HTR-8/SVneo (cell line): ENCODE measurements at places on chromosomes 12 and 14.

DNA sequence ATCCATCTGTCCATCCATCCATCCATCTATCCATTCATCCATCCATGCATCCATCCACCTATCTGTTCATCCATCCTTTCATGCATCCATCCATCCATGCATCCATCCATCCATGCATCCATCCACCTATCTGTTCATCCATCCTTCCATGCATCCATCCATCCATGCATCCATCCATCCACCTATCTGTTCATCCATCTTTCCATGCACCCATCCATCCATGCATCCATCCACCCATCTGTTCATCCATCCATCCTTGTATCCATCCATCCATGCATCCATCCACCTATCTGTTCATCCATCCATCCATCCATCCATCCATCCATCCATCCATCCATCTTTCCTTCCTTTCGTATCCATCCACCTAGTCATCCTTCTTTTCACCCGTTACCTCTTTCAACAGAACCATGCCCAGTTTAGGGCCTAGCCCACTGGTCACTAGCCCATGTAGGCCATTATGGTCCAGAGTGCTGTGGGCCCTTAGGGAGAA lies 66.3 kb downstream of the KIF26A start:
- no peak for DNase-seq

DNA sequence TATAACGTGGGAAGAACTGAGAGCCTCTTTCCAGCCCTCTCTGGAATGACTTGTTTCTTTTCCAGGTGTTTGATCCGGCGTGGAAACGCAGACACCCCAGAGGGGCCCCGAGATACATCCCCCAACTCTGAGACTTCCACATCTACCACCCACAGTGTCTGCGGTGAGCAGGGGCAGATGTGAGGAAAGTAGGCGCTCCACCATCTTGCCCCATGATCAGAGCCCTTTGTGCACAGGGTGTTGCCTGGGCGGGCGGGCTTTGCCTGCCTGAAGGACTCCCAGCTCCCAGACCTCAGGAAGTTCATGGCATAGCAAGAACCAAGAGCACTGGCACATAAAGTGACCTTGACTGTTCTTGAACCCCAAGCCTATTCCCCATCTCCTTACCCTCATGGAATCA lies 2.8 kb downstream of the CARMIL3 start:
- no peak for DNase-seq

GRCh38 chr12:96303653-96304052 lies 96.6 kb downstream of the CDK17 start:
- no peak for DNase-seq

DNA sequence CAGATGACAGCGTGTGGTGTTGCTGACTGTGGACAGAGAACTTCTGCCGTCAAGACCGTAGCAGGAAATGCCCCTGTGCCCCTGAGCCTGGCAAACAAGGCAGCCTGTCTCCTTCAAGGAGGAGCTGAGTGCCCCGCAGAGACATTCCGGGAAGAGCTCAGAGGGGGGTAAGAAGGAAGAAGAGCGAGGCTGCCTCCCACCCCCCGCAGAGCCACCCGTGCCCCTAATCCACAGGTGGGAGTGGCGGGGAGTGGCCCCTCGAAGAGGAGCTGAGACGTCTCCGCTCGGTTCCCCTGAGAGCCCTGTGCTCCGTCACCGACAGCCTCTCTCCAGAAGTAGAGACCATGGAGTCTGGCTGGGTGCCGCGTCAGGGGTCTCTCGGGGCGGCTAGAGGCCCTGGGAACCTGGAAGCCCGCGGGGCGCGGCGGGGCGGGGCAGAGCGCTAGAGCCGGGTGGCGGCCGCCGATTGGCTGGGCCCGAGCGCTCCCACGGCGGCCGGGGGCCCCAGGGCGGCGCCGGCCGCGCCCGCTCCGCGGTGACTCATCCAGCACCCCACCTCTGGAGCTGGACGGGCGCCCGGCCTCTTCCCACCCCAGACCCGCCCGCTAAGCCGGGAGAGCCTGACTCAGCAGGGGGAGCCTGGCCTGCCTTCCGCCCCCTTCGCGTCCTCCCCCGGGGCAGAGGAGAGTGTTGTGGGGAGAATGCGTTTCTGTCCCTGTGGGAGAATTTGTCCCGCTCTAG lies 25.2 kb upstream of the KRT78 start:
- DNase-seq, result peak; percentile 92

DNA sequence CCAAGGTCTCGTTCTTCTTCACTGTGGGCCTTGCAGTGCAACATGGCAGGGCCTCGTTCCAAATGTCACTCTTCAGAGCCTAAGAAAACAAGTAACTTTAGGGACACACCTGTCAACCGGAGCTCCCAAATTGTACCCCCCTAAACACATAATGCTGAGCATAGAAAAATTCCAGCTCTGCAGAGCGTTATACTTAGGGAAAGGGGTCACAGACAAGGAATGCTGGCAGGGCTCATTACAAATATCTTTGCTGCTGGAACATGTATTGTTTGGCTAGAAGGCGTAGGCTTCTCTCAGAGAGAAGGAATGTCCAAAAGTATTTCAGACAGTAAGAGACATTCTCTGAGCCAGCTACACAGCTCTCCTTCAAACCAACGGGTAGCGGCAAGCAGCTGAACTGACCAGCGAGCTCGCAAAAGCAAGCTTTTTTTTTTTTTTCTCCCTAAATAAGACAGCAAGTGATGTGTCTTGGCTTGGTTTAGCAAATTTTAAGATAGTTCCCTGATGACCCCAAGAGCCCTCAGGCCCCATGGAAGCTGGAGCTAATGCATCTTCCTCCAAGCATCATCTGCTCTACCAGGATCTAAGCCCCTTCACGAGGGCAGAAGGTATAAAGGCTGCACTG lies 24.5 kb downstream of the SSH1 start:
- peak; percentile 56 for DNase-seq

GRCh38 chr12:5262450-5262849 lies 169.5 kb upstream of the NTF3 start:
- DNase-seq, result no peak

DNA sequence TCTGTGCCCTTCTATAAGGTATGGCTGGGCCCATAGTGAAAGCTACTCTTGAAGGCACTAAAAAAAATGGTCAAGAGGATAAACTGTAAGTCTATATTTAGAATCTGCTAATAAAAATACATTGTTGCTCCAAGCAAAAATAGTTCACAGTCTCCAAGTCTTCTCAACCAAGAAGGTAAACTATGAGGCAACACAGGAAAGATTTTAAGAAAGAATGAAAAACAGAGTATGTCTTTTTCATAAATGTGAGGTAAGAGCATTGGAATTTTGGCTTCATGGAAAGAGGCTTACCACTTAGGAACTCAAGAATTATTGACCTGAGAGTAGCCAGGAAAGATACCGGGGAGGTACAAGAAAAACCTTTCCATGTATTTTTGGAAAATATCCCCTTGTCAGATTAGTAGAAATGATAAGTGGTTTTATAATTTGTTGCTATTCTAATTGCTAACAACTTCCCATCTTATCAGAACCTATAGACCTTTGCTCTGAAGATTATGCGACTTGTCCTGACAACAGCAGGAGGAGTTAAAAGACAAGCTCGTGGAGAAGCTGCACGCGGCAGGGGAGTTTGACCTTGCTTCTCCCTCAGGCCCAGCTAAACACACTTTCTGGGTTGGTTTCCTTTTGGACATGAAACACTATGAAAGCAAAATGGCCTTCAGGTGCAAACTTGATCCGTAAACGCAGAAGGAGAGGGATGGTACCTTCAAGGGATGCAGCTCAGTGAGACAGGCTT lies 238.1 kb downstream of the FOXN3 start:
- no peak for DNase-seq

GRCh38 chr14:47674148-47674542 lies 1.3 kb downstream of the MDGA2 start:
- no peak for DNase-seq

DNA sequence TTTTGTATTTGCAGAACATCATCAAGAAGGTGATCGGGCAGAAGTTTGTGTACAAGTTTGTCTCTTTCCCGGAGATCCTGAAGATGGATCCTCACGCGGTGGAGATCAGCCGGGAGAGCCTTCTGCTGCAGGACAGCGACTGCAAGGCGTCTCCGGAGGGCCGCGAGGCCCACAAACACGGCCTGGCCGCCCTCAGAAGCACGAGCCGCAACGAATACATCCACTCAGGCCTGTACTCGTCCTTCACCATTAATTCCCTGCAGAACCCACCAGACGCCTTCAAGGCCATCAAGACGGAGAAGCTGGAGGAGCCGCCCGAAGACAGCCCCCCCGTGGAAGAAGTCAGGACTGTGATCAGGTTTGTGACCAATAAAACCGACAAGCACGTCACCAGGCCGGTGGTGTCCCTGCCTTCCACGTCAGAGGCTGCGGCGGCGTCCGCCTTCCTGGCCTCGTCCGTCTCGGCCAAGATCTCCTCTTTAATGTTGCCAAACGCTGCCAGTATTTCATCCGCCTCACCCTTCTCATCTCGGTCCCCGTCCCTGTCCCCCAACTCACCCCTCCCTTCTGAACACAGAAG lies 52.8 kb downstream of the ELK3 start:
- no peak for DNase-seq

GRCh38 chr14:71592361-71592760 lies 339.9 kb upstream of the RGS6 start:
- no peak for DNase-seq

DNA sequence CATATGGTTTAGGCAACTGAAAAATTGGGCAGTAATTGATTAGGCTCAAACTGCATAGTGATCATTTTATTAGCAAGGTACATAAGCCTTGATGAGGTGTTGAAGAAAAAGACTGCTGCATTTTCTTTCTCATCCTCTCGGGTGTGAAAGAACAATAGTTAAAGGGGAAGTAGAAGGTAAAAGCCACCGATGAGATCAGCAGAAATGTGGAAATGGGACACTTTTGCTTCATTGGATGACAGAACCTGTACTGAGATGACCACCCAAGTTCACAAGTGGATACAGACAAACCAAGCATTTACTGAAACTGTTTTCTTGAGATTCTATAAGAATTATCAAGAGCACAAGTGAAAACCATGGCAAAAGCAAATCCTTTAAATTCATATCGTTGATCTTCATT lies 184.0 kb downstream of the TMX1 start:
- DNase-seq, result no peak

DNA sequence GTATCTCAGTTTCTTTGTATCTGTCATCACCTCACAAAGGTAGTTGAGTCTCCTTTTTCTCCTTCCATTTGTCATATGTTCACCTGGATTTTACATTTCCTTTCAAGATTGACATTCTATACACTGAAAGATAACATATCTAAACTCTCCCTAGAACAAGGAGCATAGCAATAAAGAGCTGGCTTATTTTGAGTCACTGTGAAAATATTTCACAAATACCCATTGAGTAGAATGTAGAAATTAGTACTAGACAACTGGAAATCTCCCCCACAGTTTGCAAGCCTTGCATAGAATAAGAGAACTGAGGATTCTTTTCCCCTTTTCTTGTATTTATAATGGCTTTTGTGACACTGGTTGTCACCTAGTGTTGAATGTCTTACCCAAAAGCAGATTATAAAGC lies 111.2 kb downstream of the KICS2 start:
- DNase-seq, result no peak

GRCh38 chr12:114254998-114255397 lies 150.9 kb downstream of the TBX5 start:
- no peak for DNase-seq

- peak; percentile 6 for DNase-seq
Measured at GRCh38 chr12:39441963-39442830, 723 bp downstream of the KIF21A start.

- no peak for DNase-seq
Measured at GRCh38 chr12:53176750-53177149, 3.8 kb upstream of the ZNF740 start.

GRCh38 chr14:22849212-22849819 lies 12.9 kb downstream of the MMP14 start:
- DNase-seq, result no peak

DNA sequence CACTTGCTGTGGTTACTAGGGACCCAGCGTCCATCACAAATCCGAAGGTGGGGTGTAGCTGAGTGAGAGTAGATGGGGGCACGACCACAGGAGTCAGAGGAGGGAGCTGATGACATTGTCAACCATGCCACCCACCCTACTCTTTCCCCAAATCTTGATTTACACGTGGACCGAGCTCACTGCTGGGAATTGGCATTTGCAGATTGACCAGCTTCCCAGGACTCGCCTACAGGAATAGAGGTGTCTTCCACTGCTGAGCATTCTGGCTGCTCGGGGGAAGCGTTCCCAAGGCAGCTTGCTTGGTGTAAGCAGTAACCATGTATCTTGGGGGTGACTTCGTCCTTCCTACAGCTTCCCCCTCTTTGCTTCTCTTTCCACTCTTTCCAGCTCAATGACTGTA lies 353 bp upstream of the PTPRR start:
- DNase-seq, result no peak

DNA sequence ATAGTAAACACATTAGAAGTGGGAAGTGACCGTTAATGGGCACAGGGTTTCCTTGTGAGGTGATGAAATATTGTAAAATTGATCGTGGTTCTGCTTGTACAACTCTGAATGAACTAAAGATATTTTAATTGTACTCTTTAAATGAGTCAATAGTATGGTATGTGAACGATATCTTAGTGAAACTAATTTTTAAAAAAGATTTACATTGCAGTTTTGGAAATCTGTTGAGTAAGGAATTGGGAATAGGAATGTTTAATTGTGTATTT lies 1.7 kb downstream of the ZNF410 start:
- DNase-seq, result no peak

DNA sequence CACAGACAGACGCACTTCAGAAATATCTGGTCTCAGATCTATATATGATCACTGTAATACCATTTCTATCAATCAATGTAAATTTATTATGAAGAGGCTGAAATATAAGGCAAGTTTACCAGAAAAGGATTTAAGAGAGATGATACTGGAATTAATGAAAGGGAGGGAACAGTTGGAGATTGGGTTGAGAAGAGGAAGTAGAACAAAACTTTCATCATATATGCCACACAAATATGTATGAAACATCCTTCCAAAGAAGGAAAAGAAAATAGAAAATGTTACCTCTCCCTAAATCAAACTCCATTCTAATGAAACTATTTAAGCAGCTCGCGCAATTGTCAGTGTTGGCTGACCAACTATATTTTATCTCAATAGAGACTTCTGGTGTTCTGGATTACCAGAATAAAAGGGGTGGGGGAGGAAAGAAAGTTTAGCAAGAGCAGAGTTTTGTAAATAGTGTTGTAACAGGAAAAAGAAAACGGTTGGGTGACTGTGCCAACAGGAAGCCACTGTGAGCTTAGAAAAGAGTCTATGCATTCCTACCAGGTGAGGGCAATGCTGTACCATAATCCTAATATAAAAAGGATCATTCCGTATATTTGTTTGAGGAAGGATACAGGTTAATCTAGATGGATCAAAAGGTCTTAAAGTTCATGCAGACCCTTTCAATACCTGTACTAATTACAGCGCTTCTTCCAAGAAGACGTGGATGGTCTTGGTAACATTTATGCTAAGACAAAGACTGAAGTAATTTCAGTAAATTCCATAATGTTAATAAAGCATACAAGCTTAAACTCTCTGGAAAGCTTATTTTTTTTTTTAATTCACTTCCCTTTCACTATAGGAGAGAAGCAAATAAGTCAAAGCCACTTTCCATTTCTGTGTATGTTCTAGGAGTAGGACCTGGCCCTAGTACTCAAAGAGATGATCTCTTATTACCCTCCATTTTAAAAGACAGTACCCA lies 14.5 kb upstream of the LLPH start:
- peak; percentile 38 for DNase-seq

GRCh38 chr12:111409780-111410430 lies 4.2 kb downstream of the SH2B3 start:
- DNase-seq, result peak; percentile 77

GRCh38 chr12:46998811-46999368 lies 80.5 kb upstream of the PCED1B start:
- peak; percentile 47 for DNase-seq

GRCh38 chr12:9049520-9050133 lies 60.3 kb downstream of the KLRG1 start:
- peak; percentile 11 for DNase-seq

GRCh38 chr12:117599849-117600248 lies 238.4 kb upstream of the NOS1 start:
- no peak for DNase-seq

GRCh38 chr12:3684449-3685051 lies 68.4 kb downstream of the CRACR2A start:
- no peak for DNase-seq
